ENCODE measurements at places on chromosomes 4 and X.

GRCh38 chr4:38857354-38858096 lies 908 bp upstream of the TLR6 start:
- DNase-seq: peak; percentile 49

DNA sequence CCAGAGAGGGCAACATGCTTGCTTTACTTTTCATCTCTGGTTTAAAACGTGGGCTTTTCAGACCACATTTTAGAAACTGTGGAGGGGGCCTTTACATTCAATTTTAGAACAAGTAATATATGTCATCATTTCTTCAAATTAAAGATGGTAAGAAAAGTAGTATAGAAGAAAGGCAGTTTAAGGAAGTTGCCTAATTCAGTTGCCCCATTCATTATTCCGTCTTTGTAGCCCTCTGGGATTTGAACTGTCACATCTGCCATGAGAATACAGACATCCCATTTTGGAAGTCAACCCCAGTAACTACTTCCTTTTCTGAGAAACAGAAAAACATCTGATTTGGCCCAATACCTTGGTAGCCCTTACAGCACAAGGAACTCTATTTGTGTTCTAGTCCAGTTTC lies 61.2 kb downstream of the PASD1 start:
- DNase-seq: no peak

DNA sequence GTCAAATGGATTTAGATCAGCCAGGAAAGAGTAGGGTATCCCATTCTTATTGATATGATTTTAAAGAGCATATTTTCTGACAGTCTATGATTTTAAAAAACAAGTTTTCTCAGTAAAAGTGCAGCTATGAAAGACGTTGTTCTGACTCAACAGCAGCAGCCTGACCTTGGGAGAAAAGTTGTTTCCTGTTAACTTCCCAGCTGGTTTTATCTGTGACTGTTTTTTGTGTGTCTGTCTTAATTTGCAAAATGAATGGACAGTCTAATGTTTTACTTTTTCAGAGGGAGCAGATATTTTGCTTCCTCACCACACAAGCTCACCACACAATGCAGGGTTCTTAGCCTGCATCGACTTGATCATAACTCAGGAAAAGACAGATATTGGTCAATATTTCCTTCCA lies 764 bp upstream of the MTHFD2L start:
- DNase-seq: no peak

DNA sequence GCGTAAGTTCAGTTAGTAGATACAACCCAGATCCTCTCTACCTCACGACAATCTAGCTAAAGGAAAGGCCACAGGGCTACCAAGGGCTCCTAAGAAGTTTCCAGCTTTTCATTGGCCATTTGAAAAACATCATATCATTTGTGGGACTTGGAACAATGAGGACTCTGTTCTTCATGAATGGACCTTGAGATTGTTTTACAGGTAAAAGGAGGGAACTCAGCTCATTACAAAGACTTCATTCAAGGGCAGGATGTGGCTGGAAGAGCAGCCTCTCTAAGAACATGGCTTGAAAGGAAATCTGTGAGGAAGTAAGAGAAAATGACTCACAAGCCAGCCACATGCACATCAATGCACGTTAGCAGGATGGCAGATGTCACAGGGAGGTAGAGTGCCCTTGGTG lies 105.9 kb upstream of the SLC7A11 start:
- DNase-seq: no peak

GRCh38 chr4:125666635-125667034 lies 351.9 kb downstream of the FAT4 start:
- no peak for DNase-seq

- DNase-seq: no peak
Measured at GRCh38 chr4:174646326-174646725, 124.0 kb upstream of the HPGD start.

- DNase-seq: no peak
Measured at GRCh38 chrX:30065226-30065625, 150.1 kb upstream of the MAGEB2 start.

GRCh38 chr4:168868044-168868781 lies 141.8 kb downstream of the CBR4 start:
- no peak for DNase-seq

GRCh38 chr4:184860018-184860779 lies 34.4 kb upstream of the ACSL1 start:
- DNase-seq: peak; percentile 23

GRCh38 chr4:183286590-183287308 lies 33.3 kb downstream of the CLDN22 start:
- no peak for DNase-seq

DNA sequence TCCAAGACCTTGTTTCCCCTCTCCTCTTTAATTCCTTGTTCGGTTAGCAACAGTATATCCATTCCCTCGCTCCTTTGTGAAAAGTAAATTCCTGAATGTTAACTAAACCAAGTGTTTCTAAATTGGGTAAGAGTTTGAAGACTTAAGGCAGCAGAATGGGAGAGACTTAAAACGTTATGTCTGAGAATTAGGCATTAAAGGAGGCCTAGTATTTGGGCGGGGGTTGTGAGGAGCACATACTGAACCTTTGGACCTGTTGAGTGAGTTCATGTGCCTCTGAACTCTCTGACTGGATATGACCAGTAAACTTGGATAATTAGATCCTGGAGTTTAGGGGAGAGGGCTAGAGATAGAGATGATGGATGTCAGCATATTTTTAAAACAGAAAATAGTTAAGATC lies 1.2 kb downstream of the MSMO1 start:
- no peak for DNase-seq

- peak; percentile 46 for DNase-seq
Measured at GRCh38 chrX:49176421-49177326, 5.0 kb downstream of the PLP2 start.

- DNase-seq: no peak
Measured at GRCh38 chrX:94515009-94515408, 841.0 kb downstream of the FAM133A start.

DNA sequence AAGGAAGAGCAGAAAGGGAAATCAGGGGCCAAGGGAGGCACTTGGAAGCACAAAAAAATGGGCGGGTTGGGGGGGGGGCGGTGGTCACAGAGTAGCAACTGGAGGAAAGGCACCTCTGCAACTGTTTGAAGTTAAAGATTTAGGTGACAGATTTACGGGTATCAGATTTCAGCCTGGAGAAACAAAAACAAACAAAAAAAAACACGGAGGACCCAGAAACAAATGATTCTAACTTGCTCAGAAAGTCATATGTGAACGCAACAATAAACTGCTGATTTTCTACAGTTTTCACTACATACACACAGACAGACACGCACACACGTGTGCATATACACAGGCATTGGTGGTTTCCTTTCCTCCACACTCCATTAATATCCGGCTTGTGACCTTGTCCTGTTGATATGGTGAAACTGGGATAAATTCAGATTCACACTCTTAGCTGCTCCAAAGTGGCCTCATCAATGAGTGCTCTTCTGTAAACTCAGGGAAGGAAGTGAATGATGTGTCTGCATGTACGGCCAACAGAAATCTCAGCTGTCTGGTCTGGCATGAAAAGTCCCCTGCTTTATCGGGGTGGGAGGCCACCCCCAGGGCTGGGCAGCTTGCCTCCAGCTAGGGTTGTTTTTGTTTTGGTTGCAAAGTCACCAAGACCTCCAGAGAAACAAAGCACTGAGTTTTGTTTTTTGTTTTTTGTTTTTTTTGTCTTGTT lies 54.3 kb downstream of the CHST7 start:
- no peak for DNase-seq

DNA sequence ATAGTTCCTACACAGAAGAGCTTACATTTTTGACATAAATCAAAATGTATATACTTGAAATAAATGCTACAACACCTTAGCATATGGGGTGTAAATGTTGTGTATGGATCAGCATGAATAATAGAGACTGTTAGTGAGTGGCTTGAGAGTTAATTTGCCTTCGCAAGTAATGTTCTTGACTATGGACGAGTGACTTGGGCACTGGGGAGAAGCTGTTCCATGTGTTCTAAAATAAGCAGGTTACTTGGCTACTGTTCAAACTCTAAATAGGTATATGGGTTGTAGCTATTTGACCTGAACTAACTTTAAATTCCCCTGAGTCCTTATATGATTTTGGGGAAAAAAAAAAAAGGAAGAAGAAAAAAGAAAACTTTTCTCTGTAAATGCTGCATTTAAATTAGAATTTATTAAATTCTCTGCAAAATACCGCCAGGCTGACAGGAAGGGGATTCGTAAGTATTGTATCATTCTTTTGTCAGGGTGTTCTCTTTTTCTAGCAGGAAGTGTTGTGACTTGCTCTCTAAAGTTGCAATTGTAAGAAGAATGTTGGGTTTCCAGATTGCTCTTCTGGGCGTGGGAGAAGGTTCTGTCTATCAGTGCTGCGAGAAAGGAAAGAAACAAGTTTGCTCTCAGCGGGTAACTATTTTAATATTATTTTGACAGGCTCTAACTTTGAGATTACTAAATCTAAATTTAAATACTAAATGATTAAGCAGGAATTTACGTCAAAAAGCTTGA lies 32.2 kb downstream of the PLS3 start:
- DNase-seq: no peak

DNA sequence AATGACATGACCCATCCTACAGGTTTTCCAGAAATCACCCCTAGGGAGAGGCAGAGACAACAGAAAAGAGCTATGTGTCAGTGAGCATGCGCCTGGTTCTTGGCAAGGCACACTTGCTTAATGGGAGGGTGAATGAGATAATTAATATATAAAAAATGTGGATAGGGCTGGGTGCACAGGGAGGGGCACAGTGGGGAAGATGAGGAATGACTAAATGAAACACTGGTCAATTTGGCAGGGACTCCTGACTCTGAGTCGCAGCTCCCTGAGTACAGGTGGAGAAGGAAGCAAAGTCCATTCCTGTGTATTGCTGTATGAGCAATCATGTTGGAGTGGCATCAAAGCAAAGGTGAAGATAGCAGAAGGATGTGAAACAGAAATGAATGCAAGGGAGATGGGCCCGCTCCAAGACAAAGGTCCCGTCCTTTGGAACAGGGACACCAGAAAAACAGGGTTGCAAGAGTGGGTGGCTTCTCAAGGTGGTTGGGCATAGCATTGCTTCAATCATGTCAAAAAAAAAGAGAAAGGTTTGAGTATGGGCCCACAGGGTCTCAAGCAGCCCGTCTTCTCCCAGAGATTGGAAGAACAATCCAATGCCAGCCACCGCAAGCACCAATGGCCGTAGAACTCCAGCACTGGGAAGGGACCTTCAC lies 278.4 kb upstream of the AGTR2 start:
- DNase-seq: no peak

Data from CD4-positive, alpha-beta T cell treated with Interferon gamma for 1 hour (primary cell).